Lower lobe of right lung (tissue), 2 donors: ENCODE measurements at places on chromosomes 5 and 9.

DNA sequence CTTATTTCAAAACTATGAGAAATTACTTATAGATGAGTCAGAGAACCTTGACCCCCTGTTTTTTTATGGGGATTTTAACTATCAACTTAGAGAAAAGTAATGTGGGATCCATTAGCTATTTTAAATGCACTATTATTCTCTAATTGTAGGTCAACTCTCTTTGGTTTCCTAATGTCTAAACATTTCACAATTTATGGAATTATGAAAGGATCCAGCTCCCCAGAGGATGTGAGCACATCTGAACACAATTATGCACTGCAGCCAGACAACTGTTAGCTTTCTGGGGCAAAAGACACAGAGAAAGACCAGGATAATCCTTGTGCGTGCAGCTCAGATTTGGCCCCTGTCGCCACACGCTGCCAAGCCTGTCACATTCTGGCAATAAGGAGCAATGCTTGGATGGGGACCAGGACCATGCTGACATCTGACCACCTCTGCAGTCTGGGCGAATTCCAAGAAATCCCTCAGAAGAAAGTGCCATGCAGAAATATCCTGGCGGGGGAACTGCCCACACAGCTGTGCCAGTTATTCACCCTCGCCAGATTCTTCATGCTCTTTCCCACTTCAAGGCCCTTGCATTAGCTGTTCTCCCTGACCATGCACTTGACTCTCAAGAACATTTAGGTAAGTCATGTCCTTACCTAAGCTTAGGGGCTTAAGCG lies 22.2 kb upstream of the CMBL start:
- no peak for DNase-seq

GRCh38 chr9:110802416-110803035 lies 133.9 kb downstream of the MUSK start:
- no peak for DNase-seq

- no peak for DNase-seq
These were observed 17.4 kb downstream of the AKNA start for GRCh38 chr9:114370251-114370967.

DNA sequence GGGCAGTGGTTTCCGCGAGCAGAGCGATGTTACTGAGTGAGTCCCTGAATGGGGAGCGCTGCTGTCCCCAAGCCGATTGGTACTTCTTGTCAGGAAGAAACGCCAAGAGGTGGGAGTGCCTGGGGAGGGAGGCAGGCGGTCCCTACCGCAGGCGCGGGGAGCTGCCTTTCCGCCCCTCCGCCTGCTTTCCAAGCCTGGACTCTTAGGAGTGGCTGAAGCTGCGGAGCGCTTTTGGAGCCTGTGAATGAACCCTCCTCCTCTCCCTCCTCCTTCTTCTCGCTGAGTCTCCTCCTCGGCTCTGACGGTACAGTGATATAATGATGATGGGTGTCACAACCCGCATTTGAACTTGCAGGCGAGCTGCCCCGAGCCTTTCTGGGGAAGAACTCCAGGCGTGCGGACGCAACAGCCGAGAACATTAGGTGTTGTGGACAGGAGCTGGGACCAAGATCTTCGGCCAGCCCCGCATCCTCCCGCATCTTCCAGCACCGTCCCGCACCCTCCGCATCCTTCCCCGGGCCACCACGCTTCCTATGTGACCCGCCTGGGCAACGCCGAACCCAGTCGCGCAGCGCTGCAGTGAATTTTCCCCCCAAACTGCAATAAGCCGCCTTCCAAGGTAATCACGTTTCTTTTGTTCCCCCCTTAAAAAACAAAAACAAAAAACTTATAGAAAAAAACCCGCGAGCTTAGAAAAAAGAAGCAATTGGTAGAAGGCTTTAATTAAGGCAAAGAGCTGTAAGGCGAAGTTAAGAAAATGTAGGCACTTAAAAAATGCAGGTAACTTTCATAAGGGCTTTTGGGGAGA lies at the start of gene VCAN:
Gene VCAN, plus strand, starts transcription at position 340 of the 808 bp plus-strand sequence. CDS start 11,775 bp downstream, outside the sequence.
- DNase-seq, result peak; percentile 60

- DNase-seq, result no peak
These were observed 281.4 kb downstream of the DMRT2 start for GRCh38 chr9:1331546-1332038.

GRCh38 chr9:112271466-112272098 lies 61.8 kb downstream of the PTBP3 start:
- DNase-seq, result no peak

DNA sequence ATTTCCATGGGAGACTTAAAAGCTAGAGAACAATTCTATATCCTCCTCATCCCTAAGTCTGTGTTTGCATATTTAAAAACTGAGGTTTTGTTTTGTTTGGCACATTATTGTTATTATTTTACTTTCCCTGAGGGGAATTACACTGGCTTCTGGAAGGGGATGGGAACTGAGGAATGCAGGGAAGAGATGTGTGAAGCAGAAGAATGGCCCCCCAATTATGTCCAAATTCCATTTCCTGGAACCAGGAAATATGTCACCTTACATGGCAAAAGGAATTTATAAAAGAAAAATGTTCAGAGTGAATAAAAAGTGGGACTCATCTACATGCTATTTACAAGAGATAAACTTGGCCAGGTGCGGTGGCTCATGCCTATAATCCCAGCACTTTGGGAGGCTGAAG lies 129.8 kb downstream of the MARCHF11 start:
- no peak for DNase-seq
